ENCODE measurements at places on chromosomes 2 and 18.

- no peak for DNase-seq
These were observed 54.8 kb upstream of the ASB18 start for GRCh38 chr2:236319036-236319435.

- no peak for DNase-seq
These were observed 120.8 kb upstream of the FOSL2 start for GRCh38 chr2:28271919-28272250.

GRCh38 chr2:130963196-130963848 lies 126.6 kb downstream of the ARHGEF4 start:
- DNase-seq, result no peak

DNA sequence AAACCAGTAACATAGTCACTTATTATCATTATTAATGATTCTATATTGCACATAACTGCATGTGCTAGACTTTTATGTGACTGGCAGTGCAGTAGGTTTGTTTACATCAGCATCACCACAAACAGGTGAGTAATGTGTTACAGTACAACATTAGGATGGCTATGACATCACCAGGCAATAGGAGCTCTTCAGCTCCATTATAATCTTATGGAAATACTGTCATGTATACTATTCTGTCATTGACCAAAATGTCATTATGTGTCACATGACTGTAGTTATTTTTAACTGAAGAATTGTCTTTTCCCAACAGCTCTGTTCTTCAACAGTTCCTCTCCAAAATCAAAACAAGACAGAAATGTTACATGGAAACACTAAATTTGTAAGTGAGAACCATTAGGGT lies 96.3 kb downstream of the C18orf54 start:
- no peak for DNase-seq

GRCh38 chr2:68435615-68436014 lies 31.5 kb downstream of the FBXO48 start:
- peak; percentile 84 for DNase-seq

DNA sequence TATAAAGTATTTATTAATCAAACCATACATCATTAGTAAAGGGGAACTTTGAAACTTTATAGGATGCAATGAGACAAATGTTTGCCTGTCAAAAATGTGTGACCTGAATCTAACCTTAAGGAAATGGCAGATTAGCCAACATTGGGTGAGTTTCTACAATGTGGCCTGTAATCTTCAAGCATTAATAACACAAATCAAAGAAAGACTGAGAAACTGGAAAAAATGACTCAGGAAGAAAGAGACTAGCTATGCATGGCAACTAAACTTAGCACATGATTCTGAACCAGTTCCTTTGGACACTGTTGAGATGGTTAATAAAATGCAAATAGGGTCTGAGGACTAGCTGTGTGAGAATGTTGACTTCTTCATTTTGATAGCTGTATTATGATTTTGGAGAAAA lies 628.6 kb upstream of the ID2 start:
- DNase-seq, result no peak

DNA sequence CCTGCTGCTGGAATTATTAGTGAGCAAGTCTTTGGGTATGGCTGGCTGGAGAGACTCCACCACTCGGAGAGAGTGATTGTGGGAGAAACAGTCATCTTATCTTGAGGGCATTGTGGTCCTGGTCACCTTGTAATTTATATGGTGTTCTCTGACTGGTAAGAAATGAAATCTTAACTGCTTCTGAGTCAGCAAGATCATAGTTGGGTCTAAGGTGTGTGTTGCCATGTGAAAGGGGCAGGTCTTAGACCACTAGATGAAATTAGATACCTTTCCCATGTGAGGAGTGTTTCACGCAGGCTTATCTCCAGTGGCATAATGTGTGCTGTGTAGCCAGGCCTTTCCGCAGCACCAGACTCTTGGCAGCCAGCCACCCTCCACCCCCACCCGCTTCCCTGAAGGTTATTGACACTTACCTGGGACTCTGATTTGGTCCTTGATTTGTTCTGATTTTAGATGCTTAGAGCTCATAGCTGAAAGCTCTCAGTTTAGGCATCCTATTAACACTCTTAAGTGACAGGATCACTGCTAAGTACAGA lies 7.7 kb downstream of the MAPRE3 start:
- no peak for DNase-seq

DNA sequence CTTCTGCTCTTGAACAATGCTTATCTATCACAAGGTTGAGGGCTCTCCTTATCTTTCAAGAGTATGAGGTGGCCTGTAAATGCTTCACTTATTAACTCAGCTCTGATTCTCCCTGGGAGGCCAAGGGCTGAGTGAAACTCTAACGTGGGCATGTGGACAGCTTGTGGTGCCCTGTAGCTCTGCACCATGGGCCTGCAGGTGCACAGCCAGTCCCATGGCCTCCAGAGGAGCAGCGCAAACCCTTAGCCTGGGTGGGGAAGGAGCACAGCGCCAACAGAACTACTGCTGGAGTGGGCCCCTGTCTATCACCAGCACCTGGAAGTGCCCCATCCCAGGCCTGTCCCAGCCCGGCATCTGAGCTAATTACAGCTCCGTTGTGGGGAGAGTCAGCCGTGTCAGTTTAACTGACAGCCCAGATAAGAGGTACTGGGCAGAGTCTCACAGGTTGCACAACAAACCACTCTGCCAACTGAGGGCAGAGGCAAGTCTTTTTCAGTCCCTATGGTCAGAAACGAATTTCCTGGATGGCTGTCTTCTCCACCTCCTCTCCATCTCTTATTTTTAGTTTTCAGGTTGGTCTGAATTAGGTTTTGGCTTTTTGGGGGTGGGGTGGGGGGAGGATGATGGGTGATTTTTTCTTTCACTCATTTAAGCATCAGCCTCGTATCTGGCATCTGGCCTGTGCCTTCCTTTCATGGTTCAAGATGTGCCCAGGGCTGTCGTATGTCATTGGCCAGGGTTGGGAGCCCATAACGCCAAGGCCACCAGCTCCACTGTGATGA lies 219.5 kb downstream of the BCL2 start:
- DNase-seq, result no peak

DNA sequence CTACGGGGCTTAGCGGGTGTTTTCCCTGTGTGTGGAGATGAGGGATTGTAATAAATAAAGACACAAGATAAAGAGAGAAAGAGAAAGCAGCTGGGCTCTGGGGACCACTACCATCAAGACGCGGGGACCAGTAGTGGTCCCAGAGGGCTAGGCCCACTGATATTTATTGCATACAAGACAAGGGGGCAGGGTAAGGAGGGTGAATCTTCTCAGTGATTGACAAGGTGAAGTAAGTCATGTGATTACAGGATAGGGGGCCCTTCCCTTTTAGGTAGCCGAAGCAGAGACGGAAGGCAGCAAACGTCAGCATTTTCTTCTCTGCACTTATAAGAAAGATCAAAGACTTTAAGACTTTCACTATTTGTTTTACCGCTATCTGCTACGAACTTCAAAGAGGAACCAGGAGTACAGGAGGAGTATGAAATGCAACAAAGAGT lies 4.5 kb upstream of the GAL3ST2 start:
- no peak for DNase-seq
